ENCODE measurements at places on chromosomes 7 and 10.

DNA sequence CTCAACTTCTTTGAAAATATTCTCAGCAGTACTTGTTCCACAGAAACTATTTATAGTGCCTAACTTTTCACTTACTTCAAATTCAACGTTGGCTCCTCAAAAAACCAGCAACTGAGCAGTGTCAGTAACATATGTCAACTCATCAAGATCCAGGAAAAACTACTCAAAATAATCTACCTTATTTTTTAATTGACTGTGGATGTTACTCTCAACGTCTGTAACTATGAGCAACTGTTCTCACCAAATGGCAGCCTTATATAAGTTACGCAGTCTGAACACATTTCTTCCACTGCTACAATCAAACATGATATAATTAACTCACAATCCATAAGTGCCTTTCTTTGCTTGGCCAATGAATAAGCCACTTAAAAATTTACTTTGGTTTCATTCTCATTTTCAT lies 77.8 kb downstream of the SP8 start:
- no peak overlapping the region for H3K27ac ChIP-seq
- no peaks in the 10 kb centered on the region for H3K36me3 ChIP-seq
- DNase-seq, result no peak
- no peaks in the 10 kb centered on the region for H3K27me3 ChIP-seq
- H3K4me3 ChIP-seq, result no peak overlapping the region

- H3K4me3 ChIP-seq, result no peak overlapping the region
- no peak for DNase-seq
- no peaks in the 10 kb centered on the region for H3K4me1 ChIP-seq
- H3K27ac ChIP-seq, result no peak overlapping the region
Observed at GRCh38 chr7:113996405-113996804, 77.6 kb upstream of the PPP1R3A start.

DNA sequence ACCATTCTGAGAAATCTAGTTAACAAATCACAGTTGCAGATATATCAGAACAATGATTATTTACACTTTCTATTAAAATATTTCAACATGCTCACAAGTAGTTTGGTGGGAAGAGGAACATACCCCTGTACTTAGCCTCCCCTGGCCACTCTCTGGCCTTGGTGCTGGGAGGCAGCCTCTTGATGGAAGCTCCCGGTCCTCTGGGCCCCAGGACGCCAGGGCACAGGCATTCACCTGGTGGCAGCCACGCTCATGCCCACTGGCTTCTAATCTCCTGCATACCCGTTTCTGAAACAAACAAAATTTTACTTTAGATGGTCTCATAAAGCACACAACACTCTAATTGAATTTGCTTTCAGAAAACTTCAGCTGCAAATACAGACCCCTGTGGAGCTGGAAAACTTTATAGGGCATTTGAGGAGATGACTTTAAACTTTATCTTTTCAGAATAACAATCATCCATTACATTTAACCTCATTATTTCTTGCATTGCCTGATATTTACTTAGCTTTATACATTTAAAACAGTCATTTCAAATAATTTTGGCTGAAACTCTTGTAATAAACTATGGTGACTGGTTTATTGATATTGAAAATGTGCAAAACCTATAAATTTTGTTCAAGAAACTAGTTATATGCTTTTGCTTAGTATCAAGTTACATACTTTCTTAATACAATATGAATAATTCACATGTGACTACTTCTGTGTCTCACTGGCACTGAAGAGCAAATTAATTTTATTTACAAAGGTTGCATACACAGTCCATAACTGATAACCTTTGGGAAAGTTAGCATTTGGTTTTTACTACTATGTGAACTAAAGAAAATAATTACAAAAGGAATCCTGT lies 30.8 kb downstream of the C10orf143 start:
- DNase-seq, result no peak
- no peaks in the 10 kb centered on the region for H3K36me3 ChIP-seq
- H3K4me3 ChIP-seq, result no peak overlapping the region
- H3K27me3 ChIP-seq, result no peaks in the 10 kb centered on the region

DNA sequence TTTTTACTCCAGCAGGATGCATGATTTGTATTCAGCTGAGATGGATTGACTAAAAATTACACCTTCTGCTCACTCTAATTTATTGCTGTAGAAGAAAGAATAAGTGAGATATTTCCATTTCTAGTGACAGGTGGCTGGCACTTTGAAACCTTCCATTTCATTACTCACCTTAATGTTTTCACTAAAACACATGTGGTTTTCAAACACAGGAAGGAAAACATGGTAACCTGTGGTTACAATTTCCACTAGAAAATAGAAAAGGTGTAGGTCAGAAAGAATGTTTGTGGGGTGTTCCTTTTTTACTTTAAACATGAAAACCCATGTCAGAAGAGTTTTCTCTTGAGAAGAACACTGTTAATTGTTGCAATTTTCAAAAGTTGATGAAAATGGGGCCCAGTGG lies 12.0 kb upstream of the PRKCQ start:
- H3K27me3 ChIP-seq, result no peaks in the 10 kb centered on the region
- H3K27ac ChIP-seq, result no peak overlapping the region
- no peaks in the 10 kb centered on the region for H3K36me3 ChIP-seq
- no peak for DNase-seq

GRCh38 chr7:153522261-153522660 lies 529.9 kb upstream of the DPP6 start:
- DNase-seq, result no peak
- H3K36me3 ChIP-seq, result no peaks in the 10 kb centered on the region
- H3K4me1 ChIP-seq, result no peaks in the 10 kb centered on the region
- H3K27me3 ChIP-seq, result no peaks in the 10 kb centered on the region
- peak overlapping the region; percentile 37 for H3K27ac ChIP-seq

DNA sequence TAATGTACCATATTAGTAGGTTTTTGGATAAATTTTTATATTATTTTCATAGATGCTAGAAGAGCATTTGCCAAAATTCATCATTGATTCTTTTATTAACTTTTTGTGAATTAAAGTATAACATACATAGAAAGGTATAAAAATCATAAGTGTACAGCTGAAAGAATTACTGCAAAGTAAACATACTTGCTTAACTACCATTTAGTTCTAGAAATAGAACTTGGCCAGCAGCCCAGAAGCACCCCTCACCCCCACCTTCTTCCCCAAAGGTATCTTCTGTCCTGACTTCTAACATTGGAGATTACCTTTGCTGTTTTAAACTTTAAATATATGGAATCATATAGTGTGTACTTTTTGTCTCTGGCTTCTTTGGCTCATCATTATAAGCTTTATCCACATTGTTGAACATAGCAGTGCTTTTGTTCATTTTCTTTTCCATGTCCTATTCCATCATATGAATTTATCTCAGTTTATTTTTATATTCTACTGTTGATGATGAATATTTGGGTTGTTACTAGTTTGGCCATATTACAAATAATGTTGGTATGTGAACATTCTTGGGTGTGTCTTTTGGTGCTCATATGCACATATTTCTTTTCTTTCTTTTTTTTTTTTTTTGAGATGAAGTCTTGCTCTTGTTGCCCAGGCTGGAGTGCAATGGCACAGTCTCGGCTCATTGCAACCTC lies 142.8 kb downstream of the ADK start:
- H3K4me3 ChIP-seq, result no peak overlapping the region
- peaks cover 36% of the 10 kb centered on the region for H3K4me1 ChIP-seq
- no peak for DNase-seq
- no peak overlapping the region for H3K27ac ChIP-seq
- H3K36me3 ChIP-seq, result no peaks in the 10 kb centered on the region

DNA sequence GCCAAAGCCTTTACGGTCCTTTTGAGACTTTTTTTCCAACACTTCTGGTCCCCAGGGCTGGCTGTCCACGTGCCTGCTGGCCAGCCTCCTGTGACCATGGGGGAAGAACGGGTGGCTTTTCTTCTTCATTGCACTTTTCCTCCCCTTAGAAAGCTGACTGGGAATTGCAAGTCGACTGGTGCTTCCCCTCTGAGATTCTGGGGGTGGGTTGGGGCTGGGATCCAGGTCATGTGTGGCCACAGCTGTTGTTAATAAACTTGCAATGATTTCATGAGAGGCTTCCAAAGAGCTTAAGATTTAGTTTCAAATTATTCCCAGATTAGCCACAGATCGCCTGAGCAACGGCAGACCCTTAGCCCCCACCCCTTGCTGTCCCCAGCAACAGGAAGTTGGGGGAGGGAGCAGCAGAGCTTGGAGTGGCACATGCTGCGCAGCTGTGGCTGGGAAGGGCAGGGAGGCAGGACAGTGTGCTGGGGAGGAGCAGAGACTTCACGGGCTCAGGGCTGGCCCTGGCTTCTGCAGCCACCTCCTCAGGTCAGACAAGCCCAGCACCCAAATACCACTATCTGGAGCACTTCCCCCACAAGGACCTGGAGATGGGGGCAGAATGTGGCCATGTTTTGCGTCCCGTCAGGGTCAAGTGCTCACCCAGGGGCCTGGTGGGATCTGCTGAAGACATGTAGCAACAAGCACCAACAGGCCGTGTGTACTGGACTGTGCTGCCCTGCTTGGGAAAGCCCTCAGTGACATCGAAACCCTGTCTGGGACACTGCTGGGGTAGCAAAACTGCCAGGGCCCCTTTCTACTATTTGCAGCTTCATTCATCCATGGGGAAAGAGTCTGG lies 147.1 kb downstream of the RNF216 start:
- peak; percentile 65 for DNase-seq
- peak overlapping the region; percentile 56 for H3K27ac ChIP-seq
- no peaks in the 10 kb centered on the region for H3K27me3 ChIP-seq
- no peak overlapping the region for H3K4me3 ChIP-seq
- H3K36me3 ChIP-seq, result peaks cover 35% of the 10 kb centered on the region
- H3K4me1 ChIP-seq, result peaks cover 79% of the 10 kb centered on the region

GRCh38 chr10:128081720-128082119 lies 44.5 kb downstream of the MKI67 start:
- no peak overlapping the region for H3K4me3 ChIP-seq
- DNase-seq, result no peak
- H3K36me3 ChIP-seq, result peaks cover 37% of the 10 kb centered on the region
- no peaks in the 10 kb centered on the region for H3K4me1 ChIP-seq
- no peak overlapping the region for H3K27ac ChIP-seq

- H3K27ac ChIP-seq, result no peak overlapping the region
- no peak overlapping the region for H3K4me3 ChIP-seq
- peak; percentile 51 for DNase-seq
Observed at GRCh38 chr10:129807211-129807610, 156.9 kb downstream of the EBF3 start.

Measured in right atrium auricular region (tissue), 2 donors.